Kidney capillary endothelial cell (primary cell): ENCODE measurements at places on chromosomes 2 and 18.

GRCh38 chr2:22842205-22842869, 542.6 kb upstream of the KLHL29 start:
- DNase-seq, result no peak

- DNase-seq, result no peak
Measured at GRCh38 chr2:236986524-236987330, 99.0 kb upstream of the COPS8 start.

- DNase-seq, result no peak
Measured at GRCh38 chr2:224442071-224442967, 40.4 kb upstream of the FAM124B start.

- DNase-seq, result no peak
Measured at GRCh38 chr2:58800881-58801280, 559.8 kb upstream of the FANCL start.

DNA sequence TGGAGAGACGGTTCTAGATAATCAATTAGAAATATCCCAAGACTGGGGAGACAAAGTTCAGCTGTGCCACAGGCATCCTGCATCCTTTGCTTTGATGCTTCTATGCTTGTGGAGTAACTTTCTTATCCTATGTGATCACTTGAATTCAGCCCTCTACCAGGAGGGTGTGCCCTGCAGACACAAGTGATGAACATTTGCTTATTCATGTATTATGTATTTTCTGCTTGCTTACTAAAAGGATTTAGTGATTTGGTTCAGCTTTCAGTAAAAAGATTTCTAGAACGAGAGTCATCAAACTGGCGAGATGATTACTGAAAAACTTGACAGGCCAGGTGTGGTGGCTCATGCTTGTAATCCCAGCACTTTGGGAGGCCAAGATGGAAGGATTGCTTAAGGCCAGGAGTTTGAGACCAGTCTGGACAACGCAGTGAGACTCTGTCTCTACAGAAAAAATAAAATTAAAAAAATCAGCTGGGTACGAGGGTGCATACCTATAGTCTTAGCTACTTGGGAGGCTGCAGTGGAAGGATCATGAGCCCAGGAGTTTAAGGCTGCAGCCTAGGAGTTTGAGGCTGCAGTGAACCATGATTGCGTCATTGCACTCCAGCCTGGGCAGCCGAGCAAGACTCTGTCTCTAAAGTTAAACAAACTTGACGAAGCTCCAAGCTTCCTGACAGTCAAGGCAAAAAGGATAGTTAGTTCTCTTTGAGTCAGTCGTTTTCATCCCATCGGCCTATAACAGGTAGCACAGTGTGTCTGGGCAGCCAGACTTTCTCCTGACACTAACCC, 13.3 kb downstream of the HK2 start:
- DNase-seq, result no peak

DNA sequence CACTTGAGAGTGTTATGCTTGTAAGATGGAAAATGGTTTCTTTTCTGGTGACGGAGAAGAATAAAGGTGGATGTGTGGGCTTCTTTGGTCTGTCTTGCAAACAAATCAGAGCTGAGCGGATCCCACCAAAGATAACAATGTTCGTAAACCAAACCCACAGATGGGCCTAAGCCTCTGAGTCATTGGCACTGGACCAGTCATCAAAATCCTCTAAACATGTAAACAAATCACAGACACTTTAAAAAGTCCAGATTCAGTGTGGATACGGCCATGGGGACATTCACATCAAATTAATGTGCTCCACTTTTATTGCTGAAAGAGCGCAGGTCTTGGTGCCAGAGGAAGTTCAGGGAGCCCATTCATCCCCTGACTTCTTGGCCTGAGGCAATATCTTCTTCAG, 60.5 kb upstream of the TMEM200C start:
- DNase-seq, result no peak

DNA sequence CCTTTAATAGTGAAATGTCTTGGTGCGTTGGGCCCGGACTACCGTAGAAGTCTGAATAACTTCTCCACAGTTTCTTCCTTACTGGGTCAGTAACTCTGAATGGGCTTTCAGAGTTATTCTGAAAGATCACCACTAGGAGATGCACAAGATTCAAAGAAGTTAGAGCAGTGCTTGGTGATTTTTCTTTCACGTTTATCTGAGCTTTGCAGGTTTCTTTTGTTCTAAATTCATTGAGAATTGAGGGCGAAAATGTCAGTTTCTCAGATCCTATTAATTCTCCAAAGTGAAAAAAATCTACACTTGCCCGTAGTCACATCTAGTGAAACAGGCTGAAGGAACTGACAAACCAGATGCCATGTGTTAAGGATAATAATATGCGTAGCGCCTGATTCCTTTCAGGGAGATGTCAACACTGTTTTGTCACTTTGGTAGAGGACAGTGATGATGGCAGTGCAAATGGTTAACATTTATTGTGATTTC, 70.1 kb downstream of the QPCT start:
- DNase-seq, result peak; percentile 77

DNA sequence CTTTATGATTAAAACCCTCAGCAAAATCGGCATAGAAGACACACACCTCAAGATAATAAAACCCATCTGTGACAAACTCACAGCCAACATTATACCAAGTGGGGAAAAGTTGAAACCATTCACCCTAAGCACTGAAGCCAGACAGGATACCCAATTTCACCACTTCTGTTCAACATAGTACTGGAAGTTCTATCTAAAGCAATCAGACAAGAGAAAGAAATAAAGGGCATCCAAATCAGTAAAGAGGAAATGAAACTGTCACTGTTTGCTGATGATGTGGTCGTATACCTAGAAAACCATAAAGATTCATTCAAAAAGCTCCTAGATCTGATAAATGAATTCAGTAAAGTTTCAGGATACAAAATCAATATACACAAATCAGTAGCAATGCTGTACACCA, 16.4 kb upstream of the RPRD1A start:
- no peak for DNase-seq

DNA sequence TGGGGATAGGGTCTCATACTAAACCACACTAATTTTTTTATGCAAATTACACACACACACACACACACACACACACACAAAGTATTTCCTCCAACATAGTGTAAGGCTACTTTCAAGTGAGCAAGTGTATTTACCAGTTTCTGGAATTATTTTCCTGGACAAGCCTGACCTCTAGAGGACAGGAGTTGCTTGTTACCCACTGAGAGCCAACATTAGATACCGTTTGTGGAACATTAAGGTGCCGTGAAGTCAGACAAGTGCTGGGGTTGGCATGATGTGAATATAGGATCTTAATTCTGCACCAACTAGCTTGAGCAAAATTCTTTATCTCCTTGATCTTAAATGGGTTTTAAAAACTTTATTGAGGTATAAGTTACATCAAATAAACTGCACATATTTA, 39.3 kb upstream of the SERPINB2 start:
- DNase-seq, result peak; percentile 44

GRCh38 chr2:226873051-226873620, 37.3 kb downstream of the RHBDD1 start:
- DNase-seq, result no peak

DNA sequence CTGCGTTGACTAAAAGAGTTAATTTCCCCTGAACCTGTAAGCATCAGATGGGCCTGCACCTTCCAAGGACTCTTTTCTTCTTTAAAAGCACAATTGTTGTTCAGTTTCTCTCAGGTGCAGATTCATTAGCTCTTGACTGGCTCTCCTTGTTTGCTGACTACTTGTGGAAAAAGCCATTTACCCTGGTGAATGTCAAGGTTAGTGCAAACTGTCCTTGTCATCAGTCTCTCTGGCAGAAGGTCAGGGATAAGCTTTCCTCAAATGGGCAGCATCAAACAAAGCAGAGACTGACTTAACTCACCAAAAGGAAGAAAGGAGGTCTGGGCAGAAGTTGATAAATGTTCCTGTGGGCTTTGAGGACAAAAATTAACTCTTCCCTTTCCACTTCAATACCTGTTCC, 922.7 kb downstream of the BCL11A start:
- no peak for DNase-seq

DNA sequence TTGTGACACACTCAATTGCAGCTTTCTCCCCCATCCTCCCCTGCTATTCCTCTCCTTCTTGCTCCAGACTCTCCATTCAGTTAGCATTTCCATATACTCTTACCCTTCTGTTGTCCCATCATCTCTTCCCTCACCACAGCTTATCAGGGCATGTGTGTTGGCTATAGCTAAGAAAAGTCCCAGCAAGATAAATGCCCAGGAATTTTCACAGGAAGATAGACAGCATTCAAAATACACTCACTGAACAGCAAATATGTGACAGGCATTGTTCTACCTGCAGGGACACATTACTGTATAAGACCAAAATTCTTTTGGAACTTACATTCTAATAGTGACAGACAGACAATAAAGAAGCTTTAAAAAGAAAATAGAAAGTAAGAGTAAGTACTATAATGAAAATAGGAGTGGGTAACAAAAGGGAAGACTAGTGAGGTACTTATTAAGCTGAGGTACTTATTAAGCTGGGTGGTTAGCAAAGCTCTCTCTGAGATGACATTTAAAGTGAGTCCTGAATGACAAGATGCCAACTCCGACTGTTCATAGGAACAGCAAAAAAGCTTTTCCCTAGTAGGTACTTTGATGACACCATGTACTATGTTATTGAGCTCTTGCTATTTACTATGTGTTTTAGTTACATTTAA, 86.2 kb downstream of the CHN1 start:
- no peak for DNase-seq

GRCh38 chr2:127669056-127669455, 6.3 kb downstream of the LIMS2 start:
- DNase-seq, result no peak

DNA sequence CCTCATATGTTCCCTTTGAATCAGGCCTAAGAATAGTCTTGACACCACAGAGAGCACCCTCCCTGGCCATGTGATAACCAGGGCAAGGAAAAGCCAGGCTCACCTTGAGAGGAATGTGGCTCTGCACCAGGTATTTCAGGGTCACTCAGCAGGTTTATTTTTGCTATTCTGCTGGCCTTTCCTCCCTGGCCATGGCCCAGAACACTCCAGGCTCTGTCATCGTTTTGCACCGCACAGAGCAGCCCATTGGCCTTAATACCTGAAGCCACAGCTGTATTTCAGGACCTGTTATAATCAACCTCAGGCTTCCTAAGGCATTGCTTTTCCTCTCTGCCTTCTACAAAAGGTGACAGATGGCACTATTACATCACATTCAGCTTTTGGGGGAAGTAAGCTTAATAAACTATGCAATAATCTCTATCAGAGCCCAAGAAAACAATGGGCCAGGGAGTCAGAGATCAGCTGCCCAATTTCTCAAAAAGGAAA, 668.3 kb downstream of the IRS1 start:
- DNase-seq, result no peak

DNA sequence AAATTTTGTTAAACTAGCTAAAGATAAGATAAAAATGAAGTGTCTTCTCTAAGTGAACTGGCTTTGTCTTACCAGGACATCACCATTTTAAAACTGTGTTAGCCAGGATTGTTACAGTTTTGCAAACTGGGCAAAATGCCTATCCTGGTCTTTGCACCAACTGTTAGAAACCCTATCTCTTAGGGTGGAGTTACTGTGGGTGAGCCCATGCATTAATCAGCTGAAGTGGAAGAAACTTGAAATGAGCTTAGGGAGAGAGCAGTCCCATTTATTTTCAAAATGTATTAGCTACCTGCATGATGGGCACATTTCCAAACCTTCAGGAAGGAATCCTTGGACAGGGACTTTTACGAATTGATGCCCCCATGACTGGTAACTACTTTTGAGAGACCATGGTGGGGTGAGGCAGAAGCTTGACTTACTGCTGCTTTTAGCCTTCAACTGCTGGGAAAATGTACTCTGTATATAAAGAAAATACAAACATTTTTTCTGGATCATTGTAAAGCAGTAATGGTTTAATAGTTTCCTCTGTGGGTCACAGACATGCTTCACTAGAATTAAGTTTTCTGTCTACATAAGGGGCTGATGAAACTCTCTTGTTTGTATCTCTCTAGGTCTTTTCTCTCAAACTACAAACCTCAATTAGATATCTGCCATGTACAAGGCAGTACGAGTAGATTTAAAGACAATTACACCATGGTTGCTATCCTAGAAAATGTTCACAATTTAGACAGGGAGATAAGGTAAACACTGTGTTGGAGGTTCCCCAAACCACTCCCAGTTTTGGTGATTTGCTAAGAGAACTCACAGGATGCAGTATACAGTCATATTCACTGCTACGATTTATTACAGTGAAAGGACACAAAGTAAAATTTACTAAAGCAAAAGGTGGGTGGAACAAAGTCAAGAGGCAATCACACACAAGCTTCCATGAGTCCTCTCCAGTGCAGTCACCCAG, 321.4 kb upstream of the MMADHC start:
- no peak for DNase-seq

DNA sequence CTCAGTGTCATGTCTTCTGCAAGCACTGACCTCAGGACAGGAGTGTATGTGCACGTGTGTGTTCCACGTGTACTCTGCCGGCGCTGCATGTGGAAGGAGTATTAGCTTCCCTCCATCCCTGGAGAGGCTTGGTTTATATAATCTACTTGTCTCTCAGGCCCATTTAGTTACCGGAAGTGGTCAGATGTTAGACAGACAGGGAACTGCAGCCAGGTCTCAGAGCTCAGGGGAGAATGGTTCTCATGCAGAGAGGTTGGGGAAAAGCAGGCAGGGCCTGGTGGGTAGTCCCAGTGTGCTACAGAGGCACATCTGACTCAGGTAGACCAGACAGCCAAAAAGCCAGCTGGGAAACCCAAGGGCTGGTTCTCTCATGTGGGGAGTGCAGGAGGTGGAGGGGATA, 167.9 kb downstream of the CTIF start:
- DNase-seq, result no peak

DNA sequence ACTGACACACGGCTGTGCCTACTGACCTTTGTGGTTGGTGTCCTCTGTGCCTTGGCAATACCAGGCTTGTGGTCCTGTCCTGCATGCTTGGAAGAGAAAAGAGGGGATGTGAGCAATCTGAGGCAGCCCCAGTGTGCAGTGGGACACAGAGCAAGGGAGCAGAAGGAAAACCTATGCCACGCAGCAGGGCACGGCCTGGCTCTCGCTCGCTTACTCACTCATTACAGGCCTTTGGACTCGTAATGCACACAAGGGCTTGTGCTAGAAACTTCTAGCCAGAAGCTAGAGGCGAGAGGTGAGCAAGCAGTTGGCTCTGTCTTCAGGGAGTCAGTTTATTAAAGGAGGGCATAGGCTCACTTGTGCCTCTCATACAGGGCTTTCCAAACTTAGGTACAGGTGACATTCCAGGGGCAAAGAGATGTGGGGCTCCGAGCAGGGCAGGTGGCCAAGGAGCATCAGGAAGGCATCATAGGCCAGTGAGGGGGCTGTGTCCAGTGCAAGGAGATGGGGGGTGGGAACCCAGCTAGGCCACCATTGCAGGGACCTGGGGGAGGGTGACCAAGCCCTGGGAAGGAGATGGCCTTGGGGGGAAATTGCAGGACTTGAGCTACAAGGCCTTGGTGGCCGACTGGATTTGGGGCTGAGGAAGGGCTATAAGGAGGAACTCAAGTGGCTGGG, 100.8 kb downstream of the DYSF start:
- no peak for DNase-seq

- no peak for DNase-seq
Measured at GRCh38 chr2:171529914-171530313, 7.6 kb downstream of the CYBRD1 start.
